ENCODE measurements at places on chromosomes 3 and 15. TPM values are rescaled to one million over a fixed set of nuclear protein-coding genes. Genes with fewer than 3 reads are reported as not detected.

- no peak for DNase-seq
- no peaks in the 10 kb centered on the region for H3K27me3 ChIP-seq
- H3K4me1 ChIP-seq: no peaks in the 10 kb centered on the region
Observed at GRCh38 chr3:173109143-173109542, 31.9 kb downstream of the SPATA16 start.

The EBLN2 gene
- 11.5 TPM for total RNA-seq

- no peaks in the 10 kb centered on the region for H3K4me1 ChIP-seq
- no peak overlapping the region for H3K4me3 ChIP-seq
- no peak overlapping the region for H3K27ac ChIP-seq
- H3K27me3 ChIP-seq: no peaks in the 10 kb centered on the region
- no peaks in the 10 kb centered on the region for H3K36me3 ChIP-seq
Observed at GRCh38 chr15:49953421-49953820, 165.6 kb downstream of the ATP8B4 start.

The BCL2A1 gene
- not detected for total RNA-seq

GRCh38 chr15:31082771-31083369 is 18.7 kb downstream of the TRPM1 start:
- peaks cover 30% of the 10 kb centered on the region for H3K4me1 ChIP-seq
- H3K27me3 ChIP-seq: no peaks in the 10 kb centered on the region
- no peak overlapping the region for H3K27ac ChIP-seq
- H3K4me3 ChIP-seq: no peak overlapping the region
- H3K36me3 ChIP-seq: no peaks in the 10 kb centered on the region

Measured in body of pancreas (tissue), 4 donors.